ENCODE measurements at places on chromosomes 2 and 18.

DNA sequence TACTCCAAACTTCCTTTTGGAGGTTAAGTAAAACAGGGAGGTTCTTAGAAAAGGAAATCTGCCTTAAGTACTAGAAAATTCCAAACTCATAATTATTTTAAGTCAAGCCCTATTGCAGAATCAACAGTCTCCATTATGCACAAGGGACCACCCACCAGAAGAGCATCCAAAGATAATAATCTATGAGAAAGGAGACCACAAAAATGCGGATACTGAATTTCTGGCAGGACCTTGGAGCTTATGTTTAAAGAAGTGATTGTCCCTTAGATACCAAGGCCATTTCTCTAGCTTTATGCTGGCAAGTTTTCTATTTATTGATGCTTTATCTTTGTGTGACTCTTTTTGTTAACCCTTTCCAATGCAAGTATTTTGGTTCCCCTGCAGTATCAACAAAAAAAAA, 404.0 kb upstream of the MMADHC start:
- DNase-seq = no peak

GRCh38 chr2:72425996-72426395, 278.3 kb upstream of the CYP26B1 start:
- no peak for DNase-seq

GRCh38 chr2:98463081-98463481, 18.4 kb downstream of the INPP4A start:
- no peak for DNase-seq

DNA sequence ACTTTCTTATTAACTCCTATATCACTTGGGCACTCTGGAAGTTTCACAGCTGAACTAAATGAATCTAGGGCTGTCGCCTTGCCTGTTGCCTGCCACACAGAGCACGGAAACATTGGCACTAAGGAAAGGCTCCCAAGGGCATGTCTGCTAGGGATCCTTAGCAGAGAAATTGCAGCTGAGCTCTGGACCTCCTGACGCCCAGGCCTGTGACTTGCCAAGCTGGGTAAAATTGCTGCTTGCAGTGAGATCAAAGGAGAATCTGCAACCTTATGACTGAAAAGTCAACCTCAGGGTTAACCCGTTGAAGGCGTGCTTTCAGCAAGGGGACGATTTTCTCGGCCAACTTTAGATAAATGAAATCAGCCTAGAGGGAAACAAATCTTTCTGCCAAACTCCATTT, 189.8 kb downstream of the NCK2 start:
- no peak for DNase-seq

GRCh38 chr2:55518841-55519165, 715 bp upstream of the CFAP36 start:
- no peak for DNase-seq

DNA sequence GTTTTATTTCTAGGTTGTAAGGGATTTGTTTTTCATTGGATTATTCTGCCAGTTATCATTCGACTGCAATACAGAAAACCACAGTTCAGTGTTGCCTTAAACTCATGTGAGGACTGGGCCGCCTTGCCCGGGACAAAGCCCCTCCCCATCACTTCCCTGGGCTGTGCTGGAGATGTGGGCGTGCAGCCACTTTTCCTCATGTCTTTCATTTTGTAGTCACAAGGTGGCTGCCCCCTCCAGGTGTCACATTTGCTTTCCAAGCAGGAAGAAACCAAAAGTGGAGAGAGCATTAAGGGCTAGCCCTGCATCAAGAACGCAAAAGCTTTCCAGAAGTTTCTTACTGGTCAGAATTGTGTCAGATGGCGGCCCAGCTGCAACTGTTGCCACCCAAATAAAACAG, 492.5 kb upstream of the ID2 start:
- DNase-seq = no peak

- no peak for DNase-seq
Observed at GRCh38 chr2:122539920-122540319, 784.5 kb downstream of the TSN start.

Data from hypothalamus (tissue), 51 donors.